ENCODE measurements at places on chromosomes 2 and 18.

DNA sequence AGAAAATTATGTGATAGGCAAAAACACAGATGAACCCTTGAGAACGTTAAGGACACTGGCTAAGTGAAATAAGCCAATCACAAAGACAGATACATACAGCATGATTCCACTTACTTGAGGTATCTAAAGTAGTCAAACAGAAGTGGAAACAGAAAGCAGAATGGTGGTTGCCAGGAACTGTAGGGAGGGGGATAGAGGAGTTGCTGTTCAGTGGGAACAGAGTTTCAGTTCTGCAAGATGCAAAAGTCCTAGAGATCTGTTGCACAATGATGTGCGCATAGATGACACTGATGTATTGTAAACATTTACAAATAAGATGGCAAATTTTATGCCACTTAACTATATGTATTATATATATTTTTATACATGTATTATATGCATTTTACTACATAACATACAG lies 59.7 kb downstream of the POLE4 start:
- no peak for DNase-seq

GRCh38 chr2:84838434-84839145 lies 42.3 kb downstream of the TRABD2A start:
- no peak for DNase-seq

GRCh38 chr2:120779781-120780283 lies 44.2 kb downstream of the GLI2 start:
- DNase-seq, result peak; percentile 11

- DNase-seq, result no peak
Measured at GRCh38 chr2:236107942-236108625, 60.1 kb downstream of the GBX2 start.

DNA sequence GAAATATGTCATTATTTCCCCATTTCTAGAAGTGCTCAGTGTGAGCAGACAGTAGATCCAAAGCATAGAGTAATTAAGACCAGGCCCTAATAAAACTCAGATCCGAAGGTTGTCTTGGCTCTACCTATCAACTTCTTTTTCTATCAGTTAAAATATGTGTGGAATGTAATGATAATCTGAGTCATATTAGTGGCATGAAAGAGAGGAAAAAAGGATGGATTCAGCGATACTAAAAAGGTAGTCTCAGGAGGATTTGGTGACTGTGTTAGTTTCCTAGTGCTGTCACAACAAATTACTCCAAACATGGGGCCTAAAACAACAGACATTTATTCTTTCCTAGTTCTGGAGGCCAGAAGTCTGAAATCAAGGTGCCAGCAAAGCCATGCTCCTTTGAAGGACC lies 103.7 kb upstream of the NABP1 start:
- DNase-seq, result no peak

GRCh38 chr18:63882333-63883141 lies 5.0 kb upstream of the SERPINB2 start:
- DNase-seq, result no peak

- DNase-seq, result no peak
Measured at GRCh38 chr18:10926621-10927161, 222.7 kb downstream of the PIEZO2 start.

GRCh38 chr2:140027320-140027719 lies 1247.1 kb upstream of the NXPH2 start:
- DNase-seq, result no peak

DNA sequence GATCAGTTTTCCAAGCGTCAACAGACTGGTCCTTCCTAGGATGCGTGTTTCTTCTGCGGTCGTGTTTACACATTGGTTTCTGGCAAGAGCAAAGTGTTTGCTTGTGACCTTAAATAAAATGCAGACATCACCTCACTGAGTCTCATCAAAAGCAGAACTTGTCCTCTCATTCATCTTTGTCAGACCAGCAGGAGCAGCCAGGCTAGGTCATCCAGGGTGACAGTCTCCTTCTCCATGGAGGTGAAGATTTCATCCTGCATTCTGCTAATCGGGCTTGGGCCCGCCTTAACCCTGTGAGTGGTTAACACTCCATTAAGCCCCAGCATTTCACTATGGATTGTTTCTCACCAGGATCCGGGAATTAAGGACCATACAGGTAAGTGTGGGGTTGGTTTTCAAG lies 64.2 kb upstream of the PID1 start:
- no peak for DNase-seq

DNA sequence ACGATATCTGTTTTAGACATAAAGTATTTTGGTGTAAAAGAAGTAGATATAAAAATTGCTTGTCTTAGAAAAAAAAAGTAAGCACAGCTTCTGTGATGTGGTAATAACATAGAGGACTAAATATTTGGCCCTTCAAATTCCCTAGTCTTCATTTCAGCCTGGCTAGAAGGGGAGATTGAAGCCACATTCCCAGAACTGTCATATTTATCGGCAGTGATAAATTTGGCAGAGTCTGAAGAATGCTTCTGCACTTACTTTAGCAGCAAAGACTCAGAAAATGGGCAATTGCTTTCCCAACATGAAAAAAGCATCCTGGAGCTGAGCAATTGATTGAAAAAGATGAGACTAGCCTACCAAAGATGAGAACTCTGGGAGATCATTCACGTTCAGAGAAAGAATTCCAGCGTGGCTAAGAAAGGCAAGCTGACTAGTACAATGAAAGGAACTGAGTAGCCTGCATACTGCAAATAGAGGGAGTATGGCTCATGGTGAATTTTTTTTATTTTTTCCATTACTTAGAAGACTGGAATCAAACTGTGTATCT lies 278.7 kb upstream of the KLHL29 start:
- peak; percentile 31 for DNase-seq

DNA sequence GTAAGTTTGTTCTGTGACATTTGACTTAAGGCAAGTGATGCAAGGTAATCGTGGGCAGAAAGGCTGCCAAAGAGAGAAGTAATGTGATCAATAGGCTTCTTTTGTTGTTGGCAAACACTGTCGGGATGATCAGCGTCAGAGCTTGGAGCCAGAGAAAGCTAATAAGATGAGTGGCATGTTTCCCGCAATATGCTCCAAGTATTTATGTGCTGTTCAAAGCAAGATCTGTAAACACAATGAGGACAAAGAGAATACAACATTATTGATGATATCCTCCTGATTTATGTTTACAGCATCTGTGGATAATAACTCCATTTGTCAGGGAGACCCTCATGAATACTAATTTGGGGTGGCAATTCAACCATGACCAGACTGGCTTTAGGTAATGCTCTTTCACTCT lies 603.3 kb downstream of the TDRD15 start:
- DNase-seq, result no peak

DNA sequence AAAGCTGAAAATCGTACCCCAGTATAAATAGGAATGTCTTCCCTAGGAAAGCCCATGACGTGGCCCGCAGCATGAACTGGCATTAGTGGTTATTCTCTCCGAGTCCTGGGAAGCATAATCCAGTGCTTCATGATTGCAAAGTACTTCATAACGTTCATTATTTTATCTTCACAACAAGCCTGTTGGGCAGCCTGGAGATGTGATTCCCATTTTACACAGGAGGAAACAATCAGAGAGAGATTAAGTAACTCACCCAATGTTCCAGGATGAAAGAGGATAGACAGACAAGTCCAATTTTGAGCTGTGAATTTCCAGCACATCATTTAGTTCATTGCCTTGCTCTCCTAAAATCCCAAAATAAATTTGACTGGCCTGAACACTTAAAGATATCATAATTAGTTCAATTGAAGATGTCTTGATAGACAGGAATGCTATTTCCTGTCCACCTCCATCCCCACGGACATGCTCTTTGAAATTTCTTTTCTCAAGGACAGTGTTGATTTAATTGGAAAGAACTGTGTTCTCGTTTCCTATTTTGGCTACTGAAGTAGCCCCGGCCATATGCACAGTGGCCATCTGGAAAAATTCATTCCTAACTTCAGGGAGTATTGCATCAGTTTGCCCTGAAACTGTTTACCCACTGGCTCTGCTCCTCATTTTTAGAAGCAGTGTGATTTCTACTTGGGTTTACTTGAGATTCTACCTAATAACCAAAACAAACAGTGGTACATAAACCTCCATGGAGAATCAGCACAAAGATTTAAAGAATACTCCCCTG lies 93.9 kb downstream of the VWC2L start:
- no peak for DNase-seq

DNA sequence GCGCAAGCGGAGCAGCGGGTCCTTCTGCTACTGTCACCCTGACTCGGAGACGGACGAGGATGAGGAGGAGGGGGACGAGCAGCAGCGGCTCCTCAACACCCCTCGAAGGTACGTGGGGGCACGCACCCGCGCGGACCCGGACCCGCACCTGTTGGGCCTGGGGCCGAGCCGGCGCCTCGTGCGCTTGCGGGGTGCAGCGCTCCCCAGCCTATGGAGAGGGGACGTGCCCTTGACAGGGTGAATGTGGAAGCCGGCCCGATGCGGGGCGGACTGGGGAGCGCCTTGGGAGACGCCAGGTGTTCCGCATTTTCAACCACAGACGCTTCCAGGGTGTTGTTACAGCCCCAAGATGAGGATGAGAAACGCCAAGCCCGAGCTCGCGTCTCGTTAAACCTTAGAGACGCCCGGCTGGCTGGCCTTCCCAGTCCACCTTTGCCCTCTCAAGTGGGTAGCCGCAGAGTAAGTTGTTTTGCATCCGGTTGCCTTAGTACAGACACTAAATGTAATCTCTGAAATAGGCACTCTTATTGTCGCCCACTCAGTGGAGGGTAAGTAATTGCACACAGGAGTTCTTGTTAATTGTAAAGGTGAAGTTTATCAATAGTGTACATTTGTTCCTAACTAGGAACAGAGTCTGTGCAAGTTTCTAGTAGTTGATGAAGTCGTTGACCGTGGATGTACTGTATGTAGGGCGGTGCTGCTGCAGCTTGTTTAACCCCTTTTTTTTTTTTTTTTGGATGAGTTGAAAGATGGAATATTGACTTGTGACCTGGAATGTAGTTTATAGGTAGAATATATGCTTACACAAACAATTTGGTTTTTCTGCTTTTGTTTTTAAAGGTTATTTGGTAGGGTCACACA lies 815 bp downstream of the GMCL1 start:
- DNase-seq, result peak; percentile 22

DNA sequence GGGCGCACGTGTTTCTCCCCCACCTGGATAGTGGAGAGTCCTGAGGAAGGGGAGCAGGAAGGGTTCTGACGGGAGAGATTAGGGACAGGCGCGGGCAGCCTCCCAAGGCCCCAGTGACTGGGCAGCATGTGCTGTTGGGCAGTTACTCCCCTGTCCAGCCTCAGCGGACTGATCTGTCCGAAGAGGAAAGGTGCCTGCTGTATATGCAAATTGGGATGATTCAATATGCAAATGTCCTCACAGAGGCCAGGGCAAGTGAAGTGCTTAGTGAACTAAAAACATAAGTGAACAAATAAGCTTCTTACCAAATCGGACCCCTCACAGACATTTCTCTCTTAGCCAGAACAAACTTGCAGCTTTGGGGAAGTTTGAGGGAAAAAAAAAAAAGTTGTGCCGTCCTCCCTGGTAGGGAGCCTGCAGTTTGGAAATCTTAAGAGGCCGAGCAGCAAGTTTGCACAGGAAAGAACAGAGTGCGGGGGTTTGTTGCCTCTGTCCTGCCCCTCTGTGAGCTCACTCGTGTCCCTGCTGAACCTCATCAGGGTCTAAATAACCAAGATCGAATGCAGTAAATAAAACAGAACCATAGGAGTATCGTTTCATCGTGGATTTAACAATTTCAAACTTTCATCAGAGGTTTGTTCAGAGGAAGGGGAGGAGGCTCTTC lies 141.4 kb downstream of the KCTD1 start:
- DNase-seq, result no peak
